ENCODE measurements at places on chromosomes 13 and 19. TPM values are rescaled to one million over a fixed set of nuclear protein-coding genes. Genes with fewer than 3 reads are reported as not detected.

DNA sequence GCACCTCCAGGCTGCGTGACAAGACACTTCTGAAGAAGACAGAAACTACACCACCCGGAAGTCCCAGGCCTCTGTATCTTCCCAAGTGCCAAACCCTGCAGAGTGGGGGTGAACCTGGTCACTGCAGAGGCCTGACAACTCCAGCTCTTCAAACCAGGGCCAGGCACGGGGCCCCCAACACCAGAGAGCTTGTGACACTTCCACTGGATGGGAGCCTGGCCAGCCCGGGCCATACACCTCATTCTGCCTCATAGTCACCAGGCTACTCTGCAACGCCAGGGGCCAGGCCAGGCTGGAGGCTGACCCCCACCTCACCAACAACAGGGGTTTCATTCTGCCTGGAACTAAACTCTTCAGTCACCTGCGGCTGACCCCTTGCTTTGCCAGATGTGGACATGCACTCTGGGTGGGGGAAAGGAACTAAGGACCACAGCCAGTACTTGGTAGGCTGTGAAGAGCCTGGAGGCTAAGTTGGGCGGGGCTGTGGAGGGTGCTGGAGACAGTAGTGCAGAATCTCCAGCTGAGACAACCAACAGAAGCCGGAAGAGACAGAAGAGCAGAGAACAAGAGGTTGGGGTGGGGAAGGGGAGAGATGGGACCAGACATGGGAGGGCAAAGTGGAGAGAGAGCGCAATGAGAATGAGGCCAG is 23.0 kb downstream of the TUBA3C start:
- peaks cover 11% of the 10 kb centered on the region for H3K36me3 ChIP-seq
- no peak for DNase-seq
- H3K4me3 ChIP-seq: no peak overlapping the region
- peaks cover 37% of the 10 kb centered on the region for H3K27me3 ChIP-seq

- no peak overlapping the region for H3K4me3 ChIP-seq
- no peak overlapping the region for H3K27ac ChIP-seq
- peaks cover 9% of the 10 kb centered on the region for H3K36me3 ChIP-seq
- no peaks in the 10 kb centered on the region for H3K4me1 ChIP-seq
- H3K27me3 ChIP-seq: peaks cover 3% of the 10 kb centered on the region
- no peak for DNase-seq
Measured at GRCh38 chr19:57055956-57056355, 63.8 kb upstream of the USP29 start.

- DNase-seq: no peak
- no peak overlapping the region for H3K4me3 ChIP-seq
- no peaks in the 10 kb centered on the region for H3K4me1 ChIP-seq
- H3K27me3 ChIP-seq: peaks cover 3% of the 10 kb centered on the region
Measured at GRCh38 chr19:31448221-31448657, 99.0 kb upstream of the TSHZ3 start.

ZNF579 gene
- 36.4 TPM for total RNA-seq

CRTC1 gene
- total RNA-seq: 17.5 TPM

Measured in endothelial cell (in vitro differentiated cells).